ENCODE measurements at places on chromosomes 2 and 18.

- no peak for DNase-seq
These were observed 442.6 kb upstream of the LRATD1 start for GRCh38 chr2:14189929-14190328.

GRCh38 chr2:42852798-42853197 is 60.4 kb upstream of the HAAO start:
- no peak for DNase-seq

GRCh38 chr2:129907256-129907998 is 72.0 kb upstream of the RAB6C start:
- DNase-seq: no peak

DNA sequence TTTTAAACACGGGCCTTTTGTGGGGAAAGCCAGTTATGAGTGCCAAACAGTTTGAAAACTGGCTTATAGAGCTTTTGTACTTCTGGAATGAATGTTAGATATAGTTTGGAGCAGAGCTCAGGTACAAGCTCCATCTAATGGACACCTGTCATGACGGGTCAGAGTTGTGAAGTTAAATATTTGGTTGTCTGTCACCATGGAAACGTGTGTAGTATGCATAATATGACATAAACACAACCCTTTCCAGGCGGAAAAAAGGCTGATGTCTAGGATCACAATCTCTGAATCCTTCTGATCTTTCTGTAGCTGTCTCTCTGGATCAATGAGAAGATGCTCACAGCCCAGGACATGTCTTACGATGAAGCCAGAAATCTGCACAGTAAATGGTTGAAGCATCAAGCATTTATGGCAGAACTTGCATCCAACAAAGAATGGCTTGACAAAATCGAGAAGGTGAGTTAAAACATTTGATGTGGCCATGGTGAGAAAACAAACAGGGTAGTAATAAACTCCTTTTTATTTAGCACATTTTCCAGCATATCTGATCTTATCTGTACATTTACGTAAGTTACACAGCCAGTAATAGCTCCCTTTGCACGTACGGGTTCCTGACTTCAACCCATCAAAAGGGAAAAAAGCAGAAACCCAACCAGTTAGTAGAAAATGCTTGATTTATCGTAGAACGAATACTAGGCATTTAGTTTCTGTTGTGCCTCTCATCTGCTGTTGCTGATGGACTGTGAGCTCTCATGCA is 80.6 kb upstream of the EML6 start:
- no peak for DNase-seq

GRCh38 chr18:34158881-34159690 is 65.6 kb downstream of the NOL4 start:
- DNase-seq: no peak

GRCh38 chr2:217928324-217929181 is 74.2 kb downstream of the TNS1 start:
- DNase-seq: no peak

GRCh38 chr2:85661139-85661858 is 6.7 kb downstream of the SFTPB start:
- no peak for DNase-seq

GRCh38 chr2:235300368-235301201 is 193.3 kb upstream of the AGAP1 start:
- DNase-seq: no peak

GRCh38 chr2:238863231-238863630 is 15.3 kb downstream of the TWIST2 start:
- DNase-seq: no peak

Data from stimulated activated CD8-positive, alpha-beta memory T cell treated with anti-CD3 and anti-CD28 coated beads, Interleukin-2, amount 100 ng/mL, for 1 hour (primary cell).